ENCODE measurements at places on chromosomes 1 and 21.
A peak's percentile ranks its signal among the peaks of the same experiment; 100 is the strongest.

DNA sequence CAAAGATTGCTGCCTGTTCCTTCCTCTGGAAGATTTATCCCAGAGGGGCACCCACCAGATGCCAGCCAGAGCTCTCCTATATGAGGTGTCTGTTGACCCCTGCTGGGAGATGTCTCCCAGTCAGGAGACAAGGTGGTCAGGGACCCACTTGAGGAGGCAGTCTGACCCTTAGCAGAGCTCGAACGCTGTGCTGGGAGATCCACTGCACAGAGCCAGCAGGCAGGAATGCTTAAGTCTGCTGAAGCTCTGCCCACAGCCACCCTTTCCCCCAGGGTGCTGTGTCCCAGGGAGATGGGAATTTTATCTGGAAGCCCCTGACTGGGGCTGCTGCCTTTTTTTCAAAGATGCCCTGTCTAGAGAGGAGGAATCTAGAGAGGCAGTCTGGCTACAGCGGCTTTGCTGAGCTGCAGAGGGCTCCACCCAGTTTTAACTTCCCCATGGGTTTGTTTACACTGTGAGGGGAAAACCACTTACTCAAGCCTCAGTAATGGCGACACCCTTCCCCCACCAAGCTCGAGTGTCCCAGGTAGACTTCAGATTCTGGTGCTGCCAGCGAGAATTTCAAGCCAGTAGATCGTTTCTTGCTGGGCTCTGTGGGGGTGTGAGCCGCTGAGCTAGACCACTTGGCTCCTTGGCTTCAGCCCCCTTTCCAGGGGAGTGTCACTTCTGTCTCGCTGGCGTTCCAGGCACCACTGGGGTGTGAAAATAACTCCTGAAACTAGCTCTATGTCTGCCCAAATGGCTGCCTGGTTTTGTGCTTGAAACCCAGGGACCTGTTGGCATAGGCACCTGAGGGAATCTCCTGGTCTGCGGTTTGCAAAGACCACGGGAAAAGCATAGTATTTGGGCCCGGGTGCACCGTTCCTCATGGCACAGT is 51.1 kb upstream of the PDC start:
- peak; percentile 27 for DNase-seq

GRCh38 chr1:53303726-53304515 is 23.9 kb downstream of the LRP8 start:
- no peak for DNase-seq

DNA sequence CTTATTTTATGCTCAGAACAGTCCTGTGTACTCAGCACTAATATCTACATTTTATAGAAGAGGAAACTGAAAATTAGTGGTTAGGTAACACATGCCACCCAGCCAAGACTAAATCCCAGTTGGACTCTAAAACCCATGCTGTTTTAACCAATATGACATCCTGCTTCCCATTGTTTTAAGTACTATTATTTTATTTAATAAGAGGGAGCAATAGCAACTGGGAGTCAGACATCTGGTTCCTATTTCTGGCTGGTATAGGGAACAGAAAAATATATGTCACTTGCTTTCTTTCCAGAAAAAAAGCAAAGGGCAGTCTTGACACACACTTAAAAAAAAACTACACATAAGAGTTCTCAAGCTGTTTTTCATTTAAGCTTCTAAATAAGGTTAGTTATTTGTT is 11.9 kb downstream of the KLHL12 start:
- no peak for DNase-seq

DNA sequence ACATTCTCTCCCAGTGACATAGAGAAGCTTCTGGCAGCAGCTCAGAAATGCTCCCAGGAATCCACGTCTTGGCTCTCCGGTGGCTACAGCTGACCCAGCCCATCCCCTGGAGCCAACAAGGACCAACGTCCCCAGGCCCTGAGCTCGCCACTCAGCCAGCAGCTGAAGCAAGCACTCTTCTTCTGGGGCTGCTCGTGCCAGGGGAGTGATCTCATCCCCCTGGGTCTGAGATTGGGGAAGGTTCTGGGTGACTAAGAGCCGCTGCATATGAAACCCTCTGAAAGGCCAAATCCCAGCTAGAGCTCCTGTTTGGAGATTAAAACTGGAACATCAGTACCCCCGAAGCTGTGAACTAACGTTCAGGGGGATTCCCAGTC is 487.9 kb downstream of the NPHP4 start:
- no peak for DNase-seq

- peak; percentile 11 for DNase-seq
These were observed 1.7 kb downstream of the MCL1 start for GRCh38 chr1:150577557-150578271.

GRCh38 chr1:7098641-7099040 is 313.4 kb downstream of the CAMTA1 start:
- DNase-seq = no peak

- DNase-seq = no peak
These were observed 16.8 kb downstream of the PLXNA2 start for GRCh38 chr1:208227366-208227765.

DNA sequence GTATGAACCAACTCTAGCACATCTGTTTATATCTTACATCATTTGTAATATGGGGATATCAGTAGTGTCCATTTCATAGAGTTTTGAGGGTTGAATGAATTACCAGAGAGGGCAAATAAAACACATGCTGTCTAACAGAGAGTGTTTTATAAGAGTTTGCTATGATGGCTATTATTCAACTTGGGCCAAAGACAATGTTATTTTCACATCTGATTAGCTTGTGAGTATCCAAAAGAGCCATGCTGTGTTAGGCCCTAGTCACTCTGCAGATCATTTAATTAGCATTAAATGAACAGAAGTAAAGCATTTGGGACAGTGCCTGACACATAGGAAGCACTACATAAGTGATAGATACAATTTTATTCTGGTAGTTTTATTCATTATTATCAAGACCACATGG is 4.2 kb upstream of the RNF11 start:
- DNase-seq = no peak

GRCh38 chr21:35081861-35082260 is 32.8 kb upstream of the RUNX1 start:
- no peak for DNase-seq

DNA sequence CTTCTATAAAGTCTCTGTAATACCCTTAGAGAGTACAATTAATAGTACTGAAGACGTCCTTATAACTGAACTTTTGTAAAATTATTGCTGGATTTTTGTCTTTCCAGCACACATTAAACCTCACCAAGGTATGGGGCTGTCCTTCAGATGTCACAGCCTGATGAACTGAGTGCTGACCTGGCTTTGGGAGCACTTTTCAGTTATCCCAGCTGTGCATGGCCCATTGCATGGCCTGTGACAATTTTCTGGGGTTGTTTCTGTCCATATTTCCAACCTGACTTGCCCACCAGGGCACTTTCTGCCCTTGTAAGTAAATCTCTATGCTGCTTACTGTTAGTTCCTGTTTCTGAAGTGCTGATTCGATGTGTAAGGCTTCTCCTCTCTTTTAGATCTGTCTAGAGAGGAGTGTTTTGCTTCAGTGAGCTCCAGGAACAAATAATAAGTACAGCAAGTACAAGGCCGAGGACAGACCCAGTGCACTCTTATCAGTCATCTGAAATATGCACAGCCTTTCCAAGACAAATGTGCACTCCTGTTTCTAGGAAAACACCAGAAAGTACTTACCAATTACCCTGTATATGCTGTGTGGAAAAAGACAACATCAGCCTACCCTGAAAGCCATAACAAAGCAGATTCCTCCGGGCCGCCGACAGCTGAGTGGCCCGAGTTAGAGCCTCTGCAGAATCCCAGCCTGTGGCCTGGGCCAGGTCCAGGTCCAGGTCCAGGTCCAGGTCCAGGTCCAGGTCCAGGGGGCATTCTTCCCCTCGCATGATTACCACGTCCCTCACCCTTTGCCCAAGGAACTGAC is 121.7 kb downstream of the DHRS3 start:
- DNase-seq = peak; percentile 30

- DNase-seq = peak; percentile 6
These were observed 27.7 kb downstream of the ARHGEF19 start for GRCh38 chr1:16184557-16185303.

GRCh38 chr1:63321785-63322113 is 618 bp upstream of the FOXD3 start:
- no peak for DNase-seq

GRCh38 chr1:231665101-231665500 is 38.5 kb downstream of the DISC1 start:
- DNase-seq = no peak

GRCh38 chr21:44598061-44598460 is 2.3 kb upstream of the KRTAP10-7 start:
- DNase-seq = no peak

- DNase-seq = no peak
These were observed 74.2 kb upstream of the QSOX1 start for GRCh38 chr1:180080439-180080838.

GRCh38 chr21:39441502-39442475 is 3.8 kb downstream of the LCA5L start:
- DNase-seq = peak; percentile 62

DNA sequence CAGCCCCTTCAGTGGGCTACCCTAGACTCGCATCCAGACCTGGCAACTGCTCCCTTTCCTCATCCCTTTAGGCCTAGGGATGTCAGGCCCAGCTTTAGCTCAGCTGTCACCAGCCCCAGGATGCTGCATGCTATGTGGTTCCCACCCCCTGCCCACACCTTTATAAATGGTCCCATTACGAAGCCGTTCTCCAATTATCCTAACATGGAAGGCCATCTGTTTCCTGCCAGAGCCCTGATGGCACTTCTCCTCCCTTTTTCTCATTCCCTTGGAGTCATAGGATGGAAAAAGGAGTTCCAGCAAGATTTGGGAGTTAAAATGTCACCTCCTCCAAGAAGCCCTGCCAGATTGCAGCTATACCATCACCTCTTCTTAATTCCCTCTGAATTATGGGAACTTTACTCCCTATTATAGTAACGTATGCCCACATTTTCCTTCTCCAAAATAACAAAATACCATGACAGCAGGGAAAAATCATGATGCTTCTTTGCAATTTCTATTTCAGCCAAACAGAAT is 205.0 kb upstream of the GRIK3 start:
- no peak for DNase-seq

GRCh38 chr1:93078203-93078602 is 880 bp upstream of the MTF2 start:
- DNase-seq = no peak

GRCh38 chr21:43904331-43904781 is 39.3 kb downstream of the AGPAT3 start:
- DNase-seq = no peak

DNA sequence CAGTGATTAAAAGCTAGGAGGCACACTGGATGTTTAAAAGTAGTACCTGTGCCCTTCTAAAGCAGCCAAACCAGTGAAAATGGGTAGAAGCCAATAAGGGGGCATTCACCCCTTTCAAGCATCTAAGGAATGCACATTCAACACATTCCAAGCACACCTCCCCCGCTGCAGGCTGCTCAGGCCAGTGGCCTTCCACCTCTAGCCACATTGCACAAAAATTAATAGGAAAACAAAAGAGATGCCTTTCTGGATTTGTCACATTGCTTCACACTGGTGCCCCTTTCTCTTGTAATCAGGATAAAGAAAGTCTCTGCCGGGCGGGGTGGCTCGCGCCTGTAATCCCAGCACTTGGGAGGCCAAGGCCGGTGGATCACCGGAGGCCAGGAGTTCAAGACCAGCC is 834.0 kb downstream of the USP25 start:
- no peak for DNase-seq

GRCh38 chr1:112209493-112209892 is 186.5 kb upstream of the CTTNBP2NL start:
- no peak for DNase-seq

DNA sequence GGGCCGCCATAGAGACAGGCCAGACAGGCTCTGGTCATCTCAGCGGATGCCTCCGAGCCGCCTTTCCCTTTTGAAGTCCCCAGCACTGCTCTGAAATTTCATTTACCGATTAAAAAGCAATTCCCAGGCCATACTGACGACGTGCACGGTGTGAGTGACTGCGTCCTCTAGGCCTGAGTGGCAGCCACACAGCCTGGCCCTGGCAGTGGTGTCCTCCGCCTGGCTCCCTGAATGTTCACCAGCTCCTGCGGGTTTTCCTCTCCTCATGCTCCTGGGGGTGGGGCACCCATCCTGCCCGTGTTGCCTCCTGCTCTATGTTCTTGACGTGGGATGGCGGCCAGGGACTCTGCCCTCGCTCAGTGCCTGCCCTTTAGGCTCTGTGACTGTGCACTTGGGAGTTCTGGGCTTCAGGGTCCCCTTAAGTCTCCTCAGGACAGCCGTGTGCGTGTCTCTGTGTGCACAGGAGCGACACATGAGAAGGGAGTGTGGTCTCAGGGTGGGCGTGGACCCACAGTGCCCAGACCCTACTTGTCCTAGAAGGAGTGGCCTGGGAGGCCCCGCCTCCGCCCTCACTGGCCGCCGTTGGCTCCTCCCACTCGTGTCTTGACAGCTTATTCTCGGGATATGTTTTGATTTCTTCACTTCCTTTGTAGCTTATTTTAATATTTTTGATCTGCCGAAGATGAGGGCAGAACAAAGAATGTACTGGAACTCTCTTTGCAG is 3.6 kb downstream of the SKI start:
- DNase-seq = peak; percentile 72

- no peak for DNase-seq
These were observed 23.6 kb upstream of the MARK1 start for GRCh38 chr1:220504329-220504728.

- no peak for DNase-seq
These were observed 118.4 kb downstream of the CRYAA start for GRCh38 chr21:43287111-43287760.

DNA sequence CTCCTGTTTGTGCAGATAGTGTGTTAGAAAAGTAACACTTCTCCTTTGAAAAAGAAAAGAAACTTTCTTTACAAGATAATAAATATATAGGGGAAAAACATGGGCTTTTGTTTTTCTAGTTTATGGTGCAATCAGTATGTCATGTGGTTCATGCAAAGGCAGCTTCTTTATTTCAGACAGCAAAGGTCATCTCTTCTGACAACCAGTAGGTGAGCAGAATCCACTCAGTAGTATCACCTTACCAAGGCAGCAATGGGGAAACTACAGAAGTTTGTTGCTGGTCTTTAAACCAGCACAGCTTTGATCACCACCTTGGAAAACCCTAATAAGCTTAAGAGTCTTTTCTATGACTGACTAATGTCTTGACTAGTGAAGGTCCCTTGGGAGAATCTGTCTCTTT is 13.0 kb upstream of the SAMSN1 start:
- peak; percentile 6 for DNase-seq

GRCh38 chr1:161290779-161291178 is 19.0 kb downstream of the MPZ start:
- no peak for DNase-seq

- no peak for DNase-seq
These were observed 7.7 kb downstream of the NTRK1 start for GRCh38 chr1:156868341-156868740.

DNA sequence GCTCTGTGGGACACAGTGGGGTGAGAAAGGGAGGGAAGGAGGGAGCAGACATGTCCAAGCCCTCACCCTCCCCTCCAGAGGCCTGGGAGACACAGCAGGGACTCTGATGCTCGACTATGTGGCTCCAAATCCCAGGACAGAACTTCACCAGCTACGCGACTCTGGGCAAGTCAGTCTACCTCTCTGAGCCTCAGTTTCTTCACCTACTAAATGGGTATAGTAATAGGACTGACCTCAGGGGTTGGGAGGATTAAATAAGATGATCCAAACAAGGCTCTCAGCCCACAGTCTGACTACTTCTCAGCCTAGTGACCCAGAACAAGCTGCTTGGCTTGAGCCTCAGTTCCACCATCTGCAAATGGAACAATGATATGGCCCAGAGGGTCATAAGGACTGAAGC is 19.6 kb downstream of the SDC3 start:
- no peak for DNase-seq

GRCh38 chr1:105100102-105100501 is 1350.4 kb downstream of the AMY1C start:
- DNase-seq = no peak

GRCh38 chr1:150146849-150147542 is 2.7 kb upstream of the PLEKHO1 start:
- no peak for DNase-seq

Data from hepatocyte (in vitro differentiated cells).